Mesenchymal stem cell (in vitro differentiated cells and primary cell): ENCODE measurements at places on chromosomes 6 and 20.
A peak's percentile ranks its signal among the peaks of the same experiment; 100 is the strongest.

DNA sequence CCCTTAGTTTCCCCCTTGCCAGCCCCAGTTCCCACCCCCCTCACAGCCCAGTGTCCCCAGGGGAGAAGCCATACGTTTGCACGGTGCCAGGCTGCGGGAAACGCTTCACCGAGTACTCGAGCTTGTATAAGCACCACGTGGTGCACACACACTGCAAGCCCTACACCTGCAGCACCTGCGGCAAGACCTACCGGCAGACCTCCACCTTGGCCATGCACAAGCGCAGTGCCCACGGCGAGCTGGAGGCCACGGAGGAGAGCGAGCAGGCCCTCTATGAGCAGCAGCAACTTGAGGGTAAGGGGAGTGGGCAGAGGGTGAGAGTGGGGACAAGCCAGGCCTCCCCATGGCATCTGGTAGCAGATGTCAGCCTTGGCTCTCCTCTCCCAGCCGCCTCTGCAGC is 5.1 kb upstream of the DEF6 start:
- H3K27ac ChIP-seq = no peak overlapping the region
- H3K4me1 ChIP-seq = peaks cover 12% of the 10 kb centered on the region
- H3K36me3 ChIP-seq = peaks cover 73% of the 10 kb centered on the region

DNA sequence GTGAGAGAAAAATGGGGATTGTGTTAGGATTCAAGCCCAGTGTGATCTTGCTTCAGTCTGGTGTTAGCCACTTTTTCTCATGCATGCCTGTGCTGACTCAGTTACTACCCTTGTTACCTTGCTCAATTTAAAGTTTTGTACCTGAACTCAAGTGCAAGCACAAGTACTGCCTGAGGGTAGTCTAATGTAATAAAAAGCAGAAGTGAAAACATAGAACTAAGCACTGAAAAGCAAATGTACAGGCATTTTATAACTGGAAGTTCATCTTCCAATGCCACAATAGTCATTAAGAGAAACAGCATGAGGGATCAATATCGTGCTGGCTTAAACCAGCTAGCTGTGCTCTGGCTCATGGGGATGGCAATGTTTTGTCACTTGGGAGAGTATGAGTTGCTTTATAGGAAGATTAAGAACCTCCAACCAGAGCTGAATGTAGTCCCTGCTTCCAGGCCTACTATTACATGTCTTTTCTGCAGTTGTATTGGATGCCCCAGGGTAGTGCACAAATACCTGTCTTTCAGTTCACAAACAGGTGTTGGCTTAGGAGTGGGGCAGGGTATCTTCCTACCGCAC is 48.7 kb downstream of the SLC35F1 start:
- no peaks in the 10 kb centered on the region for H3K4me1 ChIP-seq
- no peak for DNase-seq
- H3K27me3 ChIP-seq = no peaks in the 10 kb centered on the region
- H3K36me3 ChIP-seq = no peaks in the 10 kb centered on the region

DNA sequence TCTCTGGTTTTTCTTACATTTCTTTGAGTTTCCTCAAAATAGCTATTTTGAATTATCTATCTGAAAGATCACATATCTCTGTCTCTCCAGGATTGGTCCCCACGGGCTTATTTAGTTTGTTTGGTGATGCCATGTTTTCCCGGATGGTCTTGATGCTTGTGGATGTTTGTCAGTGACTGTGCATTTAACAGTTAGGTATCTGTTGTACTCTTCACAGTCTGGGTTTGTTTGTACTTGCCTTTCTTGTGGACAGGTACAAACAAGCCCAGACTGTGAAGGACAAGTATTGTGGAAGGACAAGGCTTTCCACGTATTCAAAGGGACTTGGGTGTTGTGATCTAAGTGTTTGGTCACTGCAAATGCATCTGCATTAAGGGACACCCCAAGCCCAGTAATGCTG is 49.9 kb upstream of the TOP1 start:
- H3K4me3 ChIP-seq = no peak overlapping the region
- no peaks in the 10 kb centered on the region for H3K36me3 ChIP-seq
- H3K4me1 ChIP-seq = no peaks in the 10 kb centered on the region
- no peaks in the 10 kb centered on the region for H3K27me3 ChIP-seq
- H3K27ac ChIP-seq = no peak overlapping the region
- no peak for DNase-seq

GRCh38 chr6:43608310-43608763 is 20.7 kb downstream of the GTPBP2 start:
- no peak overlapping the region for H3K4me3 ChIP-seq
- peaks cover 2% of the 10 kb centered on the region for H3K4me1 ChIP-seq
- H3K36me3 ChIP-seq = peaks cover 84% of the 10 kb centered on the region
- DNase-seq = peak; percentile 88

GRCh38 chr6:150157081-150157480 is 14.2 kb downstream of the PPP1R14C start:
- H3K4me3 ChIP-seq = no peak overlapping the region
- no peaks in the 10 kb centered on the region for H3K4me1 ChIP-seq
- no peak for DNase-seq
- H3K27me3 ChIP-seq = no peaks in the 10 kb centered on the region
- H3K36me3 ChIP-seq = no peaks in the 10 kb centered on the region
- H3K27ac ChIP-seq = no peak overlapping the region

DNA sequence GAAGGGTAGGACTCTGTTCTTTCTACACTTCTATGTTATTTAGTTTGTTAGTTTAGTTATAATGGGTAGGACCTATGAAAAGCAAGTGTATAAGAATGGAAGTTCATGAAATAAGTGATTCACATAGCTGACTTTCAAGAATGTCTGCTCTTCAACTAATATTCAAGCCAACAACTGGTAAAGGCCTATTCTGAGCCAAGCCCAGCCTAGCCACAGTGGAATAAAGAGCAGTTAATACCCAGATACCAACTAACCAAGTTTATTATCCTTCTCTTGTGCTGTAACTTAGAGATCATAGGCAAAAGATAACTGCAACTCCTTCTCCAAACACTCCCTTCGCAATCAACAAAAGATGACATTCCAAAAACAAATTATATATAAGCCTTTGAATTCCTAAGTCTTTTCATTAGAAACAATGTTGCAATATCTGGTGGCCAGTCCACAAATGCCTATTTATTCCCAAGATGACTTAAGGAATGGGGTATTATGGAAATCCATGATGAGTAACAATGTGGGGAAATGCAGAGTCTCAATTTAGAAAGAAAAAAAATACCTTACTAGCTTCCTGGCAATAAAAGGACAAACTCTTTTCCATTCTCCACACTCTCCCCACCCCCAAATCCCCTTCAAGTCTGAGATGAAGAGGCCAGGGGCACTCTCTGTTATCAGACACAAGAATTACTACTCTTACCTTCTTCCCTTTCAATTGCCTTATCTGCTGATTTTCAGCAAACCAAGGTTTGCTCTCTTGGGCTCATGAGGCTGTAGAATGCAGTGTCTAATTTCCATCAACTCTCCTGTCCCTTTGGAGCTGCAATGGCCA is 27.4 kb downstream of the BTBD9 start:
- H3K4me1 ChIP-seq = peaks cover 1% of the 10 kb centered on the region
- H3K4me3 ChIP-seq = peak overlapping the region; percentile 58
- H3K27me3 ChIP-seq = no peaks in the 10 kb centered on the region
- no peak overlapping the region for H3K27ac ChIP-seq
- no peaks in the 10 kb centered on the region for H3K36me3 ChIP-seq
- peak; percentile 74 for DNase-seq

DNA sequence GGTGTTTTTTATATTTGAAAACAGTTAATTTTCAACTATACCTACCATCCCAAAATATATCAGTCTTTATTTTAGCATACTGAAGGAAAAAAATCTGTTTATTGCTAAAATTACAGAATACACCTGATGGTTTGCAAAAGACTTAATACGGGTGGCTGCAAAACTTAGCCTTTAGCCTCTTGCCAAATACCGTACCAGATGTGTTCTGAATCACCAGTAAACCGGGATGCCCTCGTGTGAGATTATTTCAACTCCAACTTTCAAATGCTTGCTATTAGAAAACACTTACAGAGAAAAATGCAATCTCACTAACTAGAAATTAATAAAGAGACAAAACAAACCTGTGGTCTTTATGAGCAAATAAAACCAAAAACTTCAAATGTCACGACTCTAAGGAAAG is 36.0 kb downstream of the REV3L start:
- H3K4me1 ChIP-seq = no peaks in the 10 kb centered on the region
- H3K27me3 ChIP-seq = no peaks in the 10 kb centered on the region
- H3K4me3 ChIP-seq = no peak overlapping the region

DNA sequence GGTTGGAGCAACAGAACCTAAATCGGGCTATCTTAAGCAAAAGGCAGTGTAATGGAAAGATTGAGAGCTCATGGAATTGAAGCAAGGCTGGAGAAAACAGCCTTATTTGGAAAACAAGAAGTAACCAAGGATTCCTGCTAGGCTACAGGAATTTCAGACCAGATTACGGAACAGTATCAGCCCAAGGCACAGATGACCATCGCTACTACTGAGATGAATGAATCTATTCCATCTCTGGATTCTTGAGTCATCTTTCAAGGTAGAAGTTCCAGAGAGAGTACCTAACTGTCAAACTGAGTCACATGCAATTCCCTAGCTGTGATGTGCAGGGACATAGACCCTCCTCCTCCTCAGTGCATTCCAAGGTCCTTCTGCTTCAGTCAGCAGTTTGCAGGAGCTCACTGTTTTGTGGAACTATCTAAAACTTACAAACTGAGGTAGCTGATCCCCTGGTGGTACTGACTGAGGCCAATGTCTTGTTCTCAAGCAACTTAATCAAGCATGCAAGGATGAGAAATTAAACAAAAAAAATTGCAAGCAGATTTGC is 62.0 kb upstream of the SMLR1 start:
- no peak overlapping the region for H3K4me3 ChIP-seq
- H3K36me3 ChIP-seq = no peaks in the 10 kb centered on the region
- H3K4me1 ChIP-seq = no peaks in the 10 kb centered on the region
- peak; percentile 9 for DNase-seq

DNA sequence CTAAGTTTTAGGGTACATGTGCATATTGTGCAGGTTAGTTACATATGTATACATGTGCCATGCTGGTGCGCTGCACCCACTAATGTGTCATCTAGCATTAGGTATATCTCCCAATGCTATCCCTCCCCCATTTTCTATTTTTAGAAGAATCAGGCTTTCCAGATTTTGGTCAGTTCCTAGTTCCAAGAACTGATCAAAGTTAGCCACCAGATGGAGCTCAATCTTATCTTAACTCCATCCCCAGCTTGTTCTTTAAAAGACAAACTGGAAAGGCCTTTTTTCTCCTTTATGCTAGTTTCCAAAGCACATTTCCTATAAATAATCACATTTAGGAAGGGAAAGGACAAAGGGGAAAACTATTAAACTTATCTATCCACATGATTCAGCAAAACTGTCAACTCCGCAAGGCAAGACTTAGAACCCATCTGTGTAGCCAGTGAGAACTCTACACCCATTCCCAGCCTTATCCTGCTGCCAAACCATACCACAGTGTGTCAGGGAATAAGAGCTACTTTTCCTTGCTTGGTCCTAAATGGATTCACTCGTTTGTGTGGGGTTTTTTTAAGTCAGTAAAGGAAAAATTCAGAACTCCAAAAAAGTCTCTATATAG is 22.8 kb upstream of the KHDC1 start:
- H3K36me3 ChIP-seq = no peaks in the 10 kb centered on the region
- DNase-seq = peak; percentile 74
- no peak overlapping the region for H3K27ac ChIP-seq
- H3K27me3 ChIP-seq = no peaks in the 10 kb centered on the region
- H3K4me3 ChIP-seq = no peak overlapping the region

DNA sequence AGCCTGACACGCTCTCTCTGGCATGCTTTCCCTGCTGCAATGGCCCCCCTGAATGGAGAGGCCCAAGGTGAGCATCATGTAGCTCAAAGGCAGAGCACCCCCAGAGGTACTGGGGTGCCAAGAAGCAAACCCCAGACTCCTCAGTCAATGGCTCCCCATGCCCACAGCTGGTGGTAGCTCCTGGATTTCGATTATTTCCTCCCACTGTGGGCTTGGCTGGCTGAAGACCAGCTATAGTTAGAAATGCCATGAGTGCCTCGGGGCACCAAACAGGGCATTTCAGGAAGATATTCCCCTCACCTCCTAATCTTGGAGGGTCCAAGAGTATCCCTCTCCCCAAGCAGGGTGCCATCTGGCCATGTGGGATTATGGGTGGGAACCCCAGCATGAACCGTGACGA is 16.8 kb downstream of the MAP1LC3A start:
- H3K4me1 ChIP-seq = peaks cover 10% of the 10 kb centered on the region
- no peaks in the 10 kb centered on the region for H3K27me3 ChIP-seq
- H3K4me3 ChIP-seq = no peak overlapping the region
- DNase-seq = no peak
- no peak overlapping the region for H3K27ac ChIP-seq
- peaks cover 21% of the 10 kb centered on the region for H3K36me3 ChIP-seq

DNA sequence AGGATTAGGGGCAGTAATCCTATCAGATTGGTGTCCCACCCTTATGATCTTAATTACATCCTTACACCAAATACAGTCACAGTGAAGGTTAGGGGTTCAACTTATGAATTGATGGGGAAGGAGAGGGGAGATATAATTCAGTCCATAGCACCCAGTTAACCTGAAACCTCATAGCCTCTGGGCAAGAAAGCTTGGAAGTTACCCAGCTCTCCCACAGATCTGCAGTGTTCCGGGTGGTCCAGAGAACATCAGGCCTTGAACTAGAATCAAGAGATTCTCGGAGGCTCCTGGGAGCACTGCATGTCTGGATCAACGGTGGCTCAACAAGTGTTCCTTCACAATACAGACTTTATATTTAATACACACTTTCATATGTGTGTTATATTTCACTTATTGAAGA is 392.6 kb upstream of the MARCKS start:
- H3K4me3 ChIP-seq = no peak overlapping the region
- no peaks in the 10 kb centered on the region for H3K4me1 ChIP-seq
- no peaks in the 10 kb centered on the region for H3K36me3 ChIP-seq
- H3K27ac ChIP-seq = no peak overlapping the region

DNA sequence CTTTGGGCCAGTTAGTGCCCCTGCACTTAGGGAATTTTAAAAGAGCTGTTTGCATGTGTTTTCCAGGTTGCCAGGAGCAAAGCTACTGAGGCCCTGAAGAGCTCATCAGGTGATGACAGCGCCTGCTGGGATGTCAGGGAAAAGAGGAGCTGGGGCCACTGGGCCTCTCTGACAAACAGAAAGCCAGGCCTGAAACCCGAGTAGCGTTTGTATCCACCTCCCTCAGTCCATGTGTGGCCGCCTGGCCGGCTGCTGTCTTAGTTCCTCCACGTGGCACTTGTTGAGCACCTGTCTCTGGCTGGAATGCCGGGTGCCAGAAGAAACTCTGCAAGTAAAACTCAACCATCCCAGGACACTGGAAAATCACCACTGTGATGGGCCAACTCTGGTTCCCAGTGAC is 601.2 kb downstream of the CDH26 start:
- H3K4me3 ChIP-seq = no peak overlapping the region
- no peaks in the 10 kb centered on the region for H3K4me1 ChIP-seq
- no peaks in the 10 kb centered on the region for H3K27me3 ChIP-seq
- no peak overlapping the region for H3K27ac ChIP-seq

- no peaks in the 10 kb centered on the region for H3K36me3 ChIP-seq
- no peaks in the 10 kb centered on the region for H3K27me3 ChIP-seq
- no peak overlapping the region for H3K27ac ChIP-seq
- no peak for DNase-seq
- no peak overlapping the region for H3K4me3 ChIP-seq
These were observed 109.8 kb downstream of the DOK5 start for GRCh38 chr20:54585217-54585616.
